Smooth muscle cell of trachea (primary cell): ENCODE measurements at places on chromosomes 13 and 19. TPM values are rescaled to one million over a fixed set of nuclear protein-coding genes. Genes with fewer than 3 reads are reported as not detected.

VSIG10L gene
- total RNA-seq = 0.44 and 1.2 TPM in 2 replicates

HSH2D gene
- not detected in 2 replicates for total RNA-seq

CAMSAP3 gene
- total RNA-seq = under 0.01 TPM in 1 of 2 replicates, not detected in the other

P2RY11 gene
- total RNA-seq = 0.87 and 4.1 TPM in 2 replicates

LYPD3 gene
- total RNA-seq = 0.17 and 0.44 TPM in 2 replicates

TMEM59L gene
- 0.29 and 4.6 TPM in 2 replicates for total RNA-seq

URAD gene
- total RNA-seq = not detected in 2 replicates

POU4F1 gene
- total RNA-seq = under 0.01 TPM in 1 of 2 replicates, not detected in the other

SPIB gene
- 3.0 TPM in 1 of 2 replicates, not detected in the other for total RNA-seq

GIPR gene
- total RNA-seq = 0.29 TPM in 1 of 2 replicates, not detected in the other

OSCAR gene
- total RNA-seq = 0.15 and 0.33 TPM in 2 replicates

LRP3 gene
- total RNA-seq = 36.2 and 60.9 TPM in 2 replicates

LHB gene
- total RNA-seq = not detected in 2 replicates

MEIS3 gene
- 27.1 and 61.9 TPM in 2 replicates for total RNA-seq

CGB1 gene
- total RNA-seq = not detected in 2 replicates

LRRC25 gene
- 0.15 and 0.50 TPM in 2 replicates for total RNA-seq

EXOSC5 gene
- total RNA-seq = 8.9 and 13.7 TPM in 2 replicates

MYH14 gene
- total RNA-seq = not detected in 2 replicates

DENND1C gene
- total RNA-seq = not detected in 2 replicates

CEACAM7 gene
- not detected in 2 replicates for total RNA-seq

KIR3DL2 gene
- not detected in 2 replicates for total RNA-seq

STARD13 gene
- total RNA-seq = 15.1 and 17.5 TPM in 2 replicates

COL4A1 gene
- total RNA-seq = 31.3 and 48.6 TPM in 2 replicates

FIZ1 gene
- 3.8 and 5.2 TPM in 2 replicates for total RNA-seq

ZNF284 gene
- total RNA-seq = 3.3 and 3.8 TPM in 2 replicates

LDLR gene
- 191 and 366 TPM in 2 replicates for total RNA-seq

ZNF560 gene
- 1.0 and 2.2 TPM in 2 replicates for total RNA-seq

NLRP7 gene
- under 0.01 TPM in 1 of 2 replicates, not detected in the other for total RNA-seq

PCDH17 gene
- total RNA-seq = under 0.01 and 0.15 TPM in 2 replicates

ZNF724 gene
- 1.8 and 6.7 TPM in 2 replicates for total RNA-seq

MAP4K1 gene
- 0.33 and 0.58 TPM in 2 replicates for total RNA-seq

UQCR11 gene
- total RNA-seq = 59.3 and 98.6 TPM in 2 replicates

ELANE gene
- total RNA-seq = 0.66 TPM in 1 of 2 replicates, not detected in the other

KLF1 gene
- total RNA-seq = 0.17 TPM in 1 of 2 replicates, not detected in the other

APOC4 gene
- total RNA-seq = not detected in 2 replicates

ACP7 gene
- under 0.01 and 0.15 TPM in 2 replicates for total RNA-seq

KLF2 gene
- 2.0 and 2.8 TPM in 2 replicates for total RNA-seq

ZNF223 gene
- 6.3 and 9.3 TPM in 2 replicates for total RNA-seq
